Activated CD4-positive, alpha-beta memory T cell treated with anti-CD3 and anti-CD28 coated beads for 36 hours (primary cell): ENCODE measurements at places on chromosomes 7 and 10. TPM values are rescaled to one million over a fixed set of nuclear protein-coding genes. Genes with fewer than 3 reads are reported as not detected.
A peak's percentile ranks its signal among the peaks of the same experiment; 100 is the strongest.

DNA sequence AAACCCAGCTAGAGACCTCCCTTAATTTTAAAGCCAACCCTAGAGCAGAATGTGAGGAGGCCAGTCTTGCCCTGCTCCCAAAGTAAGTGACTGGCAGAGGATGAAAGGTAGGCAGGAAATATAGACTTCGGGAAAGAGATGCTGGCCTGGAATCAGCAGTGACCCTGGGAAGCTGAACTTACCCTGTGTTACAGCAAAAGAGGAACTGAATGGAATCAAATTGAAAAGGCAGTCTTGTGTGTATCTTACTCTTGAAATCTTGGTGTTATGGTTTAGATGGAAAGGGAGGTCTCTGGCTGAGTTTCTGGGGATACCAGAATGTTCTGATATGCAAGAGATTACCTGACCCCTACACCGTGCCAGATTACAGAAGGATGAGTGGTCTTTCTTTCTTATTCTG lies 7.9 kb upstream of the CFAP43 start:
- no peak for DNase-seq

GRCh38 chr7:64908358-64908757 lies 5.3 kb downstream of the ZNF273 start:
- no peak for DNase-seq

The ZPBP gene
- not detected for total RNA-seq

- no peak for DNase-seq
Measured at GRCh38 chr7:70132852-70133690, 534.8 kb downstream of the AUTS2 start.

The UPK3BL2 gene
- 8.2 TPM for total RNA-seq

The CFAP43 gene
- 0.22 TPM for total RNA-seq

GRCh38 chr10:106705681-106706100 lies 458.8 kb downstream of the SORCS1 start:
- peak; percentile 33 for DNase-seq

The ZKSCAN5 gene
- total RNA-seq: 7.6 TPM

- DNase-seq: peak; percentile 72
Measured at GRCh38 chr7:55574051-55574717, 1.9 kb upstream of the VOPP1 start.

- no peak for DNase-seq
Measured at GRCh38 chr10:88793712-88794299, 8.7 kb upstream of the LIPM start.

DNA sequence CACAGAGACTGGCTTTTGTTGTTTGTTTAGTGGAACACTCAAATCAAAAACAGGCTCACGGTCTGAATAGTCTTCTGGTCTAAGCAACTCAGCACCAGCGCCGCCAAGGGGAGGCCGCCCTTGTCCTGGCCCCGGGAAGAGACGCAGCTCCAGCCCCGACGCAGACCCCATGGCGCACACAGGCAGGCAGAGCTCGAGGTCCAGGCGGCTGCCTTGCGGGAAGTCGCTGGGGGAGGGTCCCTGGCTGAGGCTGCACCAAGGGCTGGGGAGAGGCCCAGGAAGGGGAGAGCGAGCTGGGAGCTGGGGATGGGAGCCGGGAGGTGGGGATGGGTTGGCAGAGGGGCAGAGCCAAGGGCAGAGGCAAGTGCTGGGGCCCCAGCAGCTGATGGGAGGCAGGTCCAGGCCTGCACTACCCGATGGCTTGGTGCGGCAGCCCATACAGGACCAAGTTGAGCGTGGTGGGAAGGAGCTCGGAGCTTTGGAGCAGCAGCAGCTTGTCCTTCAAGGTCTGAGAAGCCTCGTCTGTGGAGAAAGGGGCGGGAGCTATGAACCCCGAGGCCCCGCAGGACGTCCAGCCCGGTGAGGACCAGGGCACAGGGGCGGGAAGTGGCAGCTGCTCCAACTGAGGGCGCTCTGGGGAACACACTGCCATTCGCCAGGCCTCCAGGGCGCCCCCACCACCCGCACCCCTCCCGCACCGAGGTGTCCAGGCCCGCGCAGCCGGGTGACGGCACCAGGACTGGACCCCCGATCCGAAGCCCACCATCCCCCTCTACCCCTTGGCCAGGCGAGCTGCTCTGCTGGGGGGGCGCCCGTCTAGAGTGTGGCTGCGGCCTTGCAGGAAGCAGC lies 22.7 kb upstream of the NKX6-2 start:
- no peak for DNase-seq

The PODXL gene
- total RNA-seq: 1.3 TPM

DNA sequence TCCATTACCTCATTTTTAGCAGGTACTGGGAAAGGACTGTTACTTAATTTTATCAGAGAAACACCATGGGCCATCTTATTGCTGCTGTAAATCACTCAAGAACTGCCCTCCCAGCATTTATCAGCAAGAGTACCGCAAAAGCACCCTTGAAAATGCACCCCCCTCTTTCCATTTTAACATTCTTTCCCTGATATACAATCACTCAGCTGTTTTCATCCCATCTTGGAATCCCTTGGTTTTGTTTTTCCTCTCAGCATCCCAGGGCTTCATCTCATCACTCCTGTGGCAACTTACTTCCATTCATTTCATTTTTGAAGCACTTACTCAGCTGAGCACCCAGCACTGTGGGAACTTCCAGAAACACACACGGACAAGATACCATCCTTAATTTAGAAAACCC lies 36.5 kb downstream of the RAPGEF5 start:
- DNase-seq: no peak

The CRPPA gene
- 0.59 TPM for total RNA-seq

- peak; percentile 22 for DNase-seq
Measured at GRCh38 chr7:127809261-127809702, 157.3 kb downstream of the SND1 start.

- no peak for DNase-seq
Measured at GRCh38 chr10:48939790-48940325, at the start of gene LRRC18. TSS of gene LRRC18 (minus strand) at chr10:48939840. CDS start at chr10:48914155, 25,685 bp downstream.

DNA sequence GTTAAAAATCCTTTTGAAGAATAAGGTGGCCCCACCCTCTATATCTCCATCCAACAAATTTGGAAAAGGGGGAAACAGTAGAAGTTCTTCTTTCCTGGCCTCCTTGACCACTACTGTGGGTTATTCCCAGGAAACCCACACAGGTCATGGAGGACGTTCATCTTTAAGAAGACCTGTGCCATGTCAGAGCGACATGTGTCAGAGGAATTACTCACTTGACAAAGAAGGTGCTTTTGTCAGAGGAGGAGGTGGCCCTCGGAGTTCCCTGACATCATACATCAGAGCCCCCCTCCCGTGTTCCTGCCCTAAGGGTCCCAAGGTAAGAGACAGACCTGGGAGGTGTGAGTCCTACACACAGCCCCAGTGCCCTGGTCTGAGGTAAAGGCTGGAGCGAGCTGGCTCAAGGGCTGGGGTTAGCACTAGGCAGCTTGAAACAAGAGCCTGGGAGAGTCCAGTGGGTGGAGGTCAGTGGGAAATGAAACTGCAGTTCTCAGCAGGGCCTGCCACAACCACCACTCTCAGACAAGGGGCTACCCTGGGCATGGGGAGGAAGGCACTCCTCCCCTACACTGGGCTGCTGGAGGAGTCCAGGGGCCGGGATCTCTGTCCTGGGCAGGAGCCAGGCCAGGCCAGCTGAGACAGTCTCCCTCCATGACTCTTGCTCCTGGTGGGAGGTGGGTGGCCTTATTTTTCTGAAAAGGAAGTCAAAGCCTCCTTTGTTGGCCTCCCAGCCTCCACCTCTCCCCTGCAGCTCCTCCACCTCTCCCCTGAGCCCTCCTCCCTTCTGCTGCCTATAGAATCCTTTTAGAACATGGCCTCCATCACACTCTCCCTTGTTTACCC lies 21.8 kb upstream of the ZMIZ1 start:
- peak; percentile 9 for DNase-seq

The FBXO24 gene
- total RNA-seq: 2.2 TPM

DNA sequence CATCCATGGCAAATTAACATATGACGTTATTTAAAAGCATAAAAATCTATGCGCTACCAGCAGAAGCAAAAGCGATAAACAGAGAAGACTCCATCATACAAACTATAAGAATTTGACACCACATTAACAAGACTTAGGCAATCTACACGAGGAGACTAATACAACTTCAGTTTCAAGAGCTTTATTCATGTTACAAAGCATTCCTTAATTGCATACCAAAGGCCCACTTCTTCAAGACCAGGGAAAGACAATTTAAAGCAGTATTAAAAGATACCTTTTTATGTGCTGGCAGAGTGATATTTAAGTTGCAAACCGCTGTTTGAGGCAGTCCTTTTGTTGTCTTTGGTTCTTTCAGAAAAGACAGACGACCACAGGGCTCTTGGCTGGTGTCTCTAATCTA lies 176.0 kb upstream of the CCDC6 start:
- no peak for DNase-seq

- DNase-seq: no peak
Measured at GRCh38 chr10:14820010-14820774, 17.6 kb downstream of the CDNF start.

The NPY gene
- not detected for total RNA-seq

- DNase-seq: no peak
Measured at GRCh38 chr10:31612082-31612481, 293.1 kb downstream of the ZEB1 start.

GRCh38 chr7:130655286-130655685 lies 13.3 kb downstream of the COPG2 start:
- no peak for DNase-seq

The EFCAB10 gene
- total RNA-seq: not detected

The CALML5 gene
- not detected for total RNA-seq

DNA sequence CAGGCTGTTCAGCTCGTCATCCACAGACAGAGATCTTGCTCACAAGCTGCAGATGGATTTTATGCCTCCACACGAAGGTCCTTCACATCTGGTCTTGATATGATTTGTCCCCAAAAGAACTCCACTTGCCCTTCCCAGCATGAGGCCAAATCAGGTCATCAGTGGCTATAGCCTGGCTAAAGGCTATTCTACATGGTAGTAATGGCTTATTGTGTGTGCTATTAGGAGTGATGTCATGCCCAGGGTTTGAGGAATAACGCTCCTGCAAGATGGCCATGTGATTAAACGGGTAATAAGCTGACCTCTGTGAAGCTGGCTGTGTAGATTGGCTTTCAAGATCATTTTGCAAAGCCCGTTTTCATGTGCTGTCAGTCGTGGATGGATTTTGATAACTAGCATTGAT lies 313.8 kb downstream of the FRMD4A start:
- DNase-seq: no peak

The MORN4 gene
- total RNA-seq: 6.5 TPM

The AKR1C3 gene
- 0.33 TPM for total RNA-seq

The NOM1 gene
- total RNA-seq: 29.2 TPM
